ENCODE measurements at places on chromosomes 12 and 14.

GRCh38 chr14:94598816-94599655, 13.2 kb upstream of the SERPINA3 start:
- no peak for DNase-seq

DNA sequence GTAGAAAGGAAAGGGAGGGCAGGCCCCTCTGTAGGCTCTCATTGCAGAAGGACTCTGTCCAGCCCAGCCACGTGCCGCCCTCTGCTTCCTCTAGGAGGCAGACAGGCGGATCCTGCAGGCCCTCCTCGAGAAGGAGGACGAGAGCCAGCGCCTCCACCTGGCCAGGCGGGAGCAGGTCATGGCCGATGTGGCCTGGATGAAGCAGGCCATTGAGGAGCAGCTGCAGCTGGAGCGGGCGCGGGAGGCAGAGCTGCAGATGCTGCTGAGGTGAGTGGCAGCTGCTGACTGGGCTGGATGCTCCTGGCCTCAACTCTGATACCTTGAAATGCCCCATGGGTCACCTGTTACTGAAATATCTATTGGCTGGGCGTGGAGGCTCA, 10.9 kb downstream of the TCHP start:
- no peak for DNase-seq

- DNase-seq, result no peak
Observed at GRCh38 chr12:62934239-62934798, 631 bp downstream of the PPM1H start.

DNA sequence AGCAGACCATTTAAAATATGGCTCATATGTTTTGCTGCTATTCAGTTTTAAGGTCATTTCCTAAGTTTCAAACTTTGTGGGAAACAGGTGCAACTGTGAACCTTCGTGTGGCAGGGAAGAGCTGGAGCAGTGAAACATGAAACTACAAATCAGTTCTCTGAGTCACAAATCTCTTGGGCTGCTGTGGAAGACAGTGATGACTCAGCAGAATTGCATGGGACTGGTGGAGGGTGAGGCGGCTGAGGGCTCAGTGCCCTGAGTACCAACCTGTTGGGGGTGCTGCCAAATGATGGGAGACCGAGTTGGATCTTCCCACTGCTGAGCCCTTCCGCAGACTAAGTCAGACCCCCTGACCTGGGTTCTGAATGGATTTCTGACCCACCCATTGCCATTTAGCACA, 8.4 kb upstream of the CALM1 start:
- no peak for DNase-seq

DNA sequence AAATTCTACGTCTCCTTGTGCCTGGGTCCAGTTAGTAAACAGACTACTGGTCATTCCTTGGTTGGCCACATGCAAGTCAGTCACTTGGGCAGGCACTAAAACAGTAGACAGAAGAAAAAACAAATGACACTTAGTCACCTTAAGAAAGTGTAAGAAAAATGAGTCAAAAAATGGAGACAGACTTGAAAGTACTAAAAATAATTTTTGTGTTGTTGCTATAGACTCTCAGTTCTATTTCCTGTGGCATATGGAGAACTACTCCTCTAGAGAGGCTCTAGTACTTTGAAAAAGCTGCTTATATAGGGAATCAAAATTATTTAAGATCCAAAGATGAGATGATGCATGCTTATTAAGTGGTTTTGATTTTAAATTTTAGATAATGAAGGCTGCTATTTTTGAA, 56.0 kb downstream of the PTPRB start:
- DNase-seq, result no peak

GRCh38 chr12:99444859-99445316, 202.7 kb upstream of the GARIN6 start:
- no peak for DNase-seq

DNA sequence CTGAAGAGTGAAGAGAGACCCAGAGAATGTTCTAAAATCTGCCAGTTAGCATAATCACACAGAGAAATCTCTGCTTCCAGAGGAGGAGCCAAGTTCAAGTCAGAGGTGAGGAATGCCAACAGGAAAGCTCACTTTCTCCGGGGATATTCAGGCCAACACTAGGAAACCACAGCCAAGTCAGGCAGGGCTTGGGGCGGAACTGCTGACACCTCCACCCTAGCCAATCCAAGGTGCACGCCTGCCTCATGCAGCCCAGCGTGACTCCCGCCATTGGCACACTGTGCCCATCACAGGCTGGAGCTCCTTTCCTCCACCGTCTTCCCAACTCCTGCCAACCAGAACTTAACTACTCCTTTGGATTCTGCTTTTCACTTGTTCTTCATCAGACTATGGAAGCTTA, 374.3 kb upstream of the CCDC196 start:
- DNase-seq, result no peak

- no peak for DNase-seq
Observed at GRCh38 chr12:5047094-5047493, 3.4 kb downstream of the KCNA5 start.

GRCh38 chr12:85394065-85394464, 114.0 kb downstream of the ALX1 start:
- DNase-seq, result no peak

Data from stimulated activated naive CD4-positive, alpha-beta T cell treated with Interleukin-2 at 50 U/mL for 16 hours (primary cell).